ENCODE measurements at places on chromosomes 2 and 18.

DNA sequence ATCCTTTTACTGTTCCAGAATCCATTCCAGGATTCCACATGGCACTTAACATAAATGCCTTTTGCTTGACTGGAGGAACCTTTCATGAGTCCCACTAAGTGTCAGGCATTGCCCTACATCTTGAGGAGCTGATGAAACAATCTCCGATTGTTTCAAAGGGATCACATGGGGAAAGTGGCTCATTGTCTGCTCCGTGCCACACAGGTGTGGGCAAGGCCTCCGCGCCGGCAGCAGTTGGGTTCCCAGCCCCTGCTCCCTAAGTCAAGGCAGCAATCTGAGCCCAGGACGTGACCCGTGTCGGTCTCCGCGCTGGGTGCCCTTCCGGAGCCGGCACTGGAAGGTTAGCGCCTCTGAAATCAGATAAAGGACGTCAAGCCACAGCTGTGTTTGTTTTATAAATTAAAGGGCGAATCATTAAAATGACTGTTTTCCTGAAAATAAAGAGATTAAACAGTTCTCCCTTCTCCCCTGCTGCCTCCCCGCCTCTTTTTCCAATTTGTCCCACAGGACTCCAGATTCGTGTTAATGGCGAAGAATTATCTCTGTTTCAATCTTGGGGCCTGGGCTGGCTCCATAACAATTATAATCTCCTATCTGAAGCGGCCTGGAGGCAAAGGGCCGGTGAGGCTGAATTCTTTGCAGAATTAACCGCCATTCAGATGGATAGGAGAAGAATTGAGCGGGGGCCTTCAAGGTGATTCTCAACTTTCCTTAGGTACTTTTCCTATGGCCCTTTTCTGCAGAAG, 84.3 kb upstream of the FZD7 start:
- no peak for DNase-seq

- DNase-seq, result peak; percentile 32
These were observed 11.4 kb downstream of the OSGEPL1 start for GRCh38 chr2:189751080-189751658.

GRCh38 chr2:33215299-33215698, 261.1 kb upstream of the RASGRP3 start:
- peak; percentile 29 for DNase-seq

DNA sequence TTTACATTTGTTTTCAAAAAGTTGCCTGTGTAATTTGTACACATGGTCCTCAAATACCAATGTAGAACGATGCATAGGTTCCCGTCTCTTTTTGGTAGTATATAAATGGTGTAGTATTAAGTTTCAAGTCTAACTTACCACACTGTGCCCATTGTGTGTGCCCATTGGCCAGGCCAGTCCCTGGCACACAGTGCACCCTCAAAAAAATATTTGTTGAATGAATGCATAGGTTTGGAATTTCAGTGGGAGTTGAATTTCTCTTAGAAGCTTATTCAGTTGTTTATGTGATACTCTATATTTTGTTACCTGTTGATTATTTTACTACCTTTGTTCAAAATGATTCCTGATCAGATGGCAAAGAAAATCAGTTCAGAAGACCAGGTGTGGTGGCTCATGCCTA, 30.1 kb downstream of the IDH1 start:
- peak; percentile 47 for DNase-seq

DNA sequence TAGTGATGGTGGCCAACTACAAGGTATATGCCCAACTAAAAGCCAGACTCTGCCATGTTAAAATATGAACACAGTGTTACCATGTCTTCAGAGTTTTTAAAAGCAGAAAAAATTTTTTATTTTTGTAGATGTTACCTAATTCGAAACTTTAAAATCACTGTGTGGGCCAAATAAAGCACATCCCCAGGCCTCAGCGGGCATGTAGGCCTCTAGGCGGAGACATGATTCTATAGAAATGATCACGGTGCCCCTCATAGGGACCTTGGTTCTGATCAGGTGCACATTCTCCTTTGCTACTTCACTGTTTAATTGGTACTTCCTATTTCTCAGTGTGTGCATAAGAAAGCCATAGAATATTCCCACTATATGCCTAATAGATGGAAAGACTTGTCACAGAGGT, 349.2 kb downstream of the XIRP2 start:
- DNase-seq, result no peak
